CD8-positive, alpha-beta memory T cell (primary cell): ENCODE measurements at places on chromosomes 3 and 15. TPM values are rescaled to one million over a fixed set of nuclear protein-coding genes. Genes with fewer than 3 reads are reported as not detected.

TPRA1 gene
- 30.4 TPM for polyA plus RNA-seq

TTLL3 gene
- 3.8 TPM for polyA plus RNA-seq

- no peak for DNase-seq
These were observed 15.2 kb downstream of the PRICKLE2 start for GRCh38 chr3:64209866-64210621.

ARHGAP31 gene
- 3.4 TPM for polyA plus RNA-seq

GRCh38 chr15:84855136-84855535 is 29.3 kb upstream of the SLC28A1 start:
- no peak for DNase-seq

DNA sequence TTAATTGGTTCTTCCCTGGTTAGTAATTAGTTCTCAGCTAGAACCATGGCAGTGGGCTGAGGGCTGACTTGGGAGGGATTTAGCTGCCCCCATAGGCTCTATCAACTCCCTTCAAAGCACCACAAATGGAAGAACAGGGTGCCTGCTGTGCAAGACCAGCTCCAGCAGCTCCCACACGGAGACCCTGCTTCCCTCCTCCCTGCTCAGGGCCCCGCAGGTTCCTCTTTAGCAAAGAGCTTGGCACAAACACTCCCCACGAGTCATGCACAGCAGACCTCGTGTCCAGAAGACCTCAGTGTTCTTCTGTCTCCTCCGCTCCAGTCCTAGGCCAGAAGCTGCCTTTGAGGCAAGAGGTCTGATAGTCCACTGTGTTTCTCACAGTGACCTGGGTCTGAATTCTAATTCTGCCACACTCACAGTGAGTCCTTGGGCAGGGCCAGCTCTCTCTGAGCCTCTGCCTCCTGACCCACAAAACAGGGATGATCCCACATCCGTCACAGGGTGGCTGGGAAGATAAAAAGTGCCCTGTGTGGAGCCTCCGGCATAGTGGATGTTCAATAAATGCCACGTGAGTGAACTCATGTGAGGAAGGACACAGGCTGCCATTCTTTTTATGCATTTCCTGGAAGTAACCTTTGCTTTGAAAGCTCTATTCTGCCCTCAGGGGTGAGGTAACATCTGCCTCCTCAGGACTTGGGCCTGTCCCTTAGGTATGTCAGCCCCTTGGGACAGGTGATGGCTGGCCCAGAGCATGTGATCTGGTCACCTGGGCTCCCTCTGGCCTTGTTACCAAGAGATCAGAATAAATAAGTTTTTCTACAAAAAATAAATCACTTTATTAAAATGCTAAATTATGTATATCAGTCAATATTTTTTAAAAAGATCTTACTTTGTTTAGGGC is 7.6 kb downstream of the RAB6B start:
- no peak for DNase-seq

RGMA gene
- polyA plus RNA-seq: not detected

ANKDD1A gene
- 2.4 TPM for polyA plus RNA-seq
